Fibroblast of skin of right biceps (primary cell): ENCODE measurements at places on chromosomes 2 and 18.

DNA sequence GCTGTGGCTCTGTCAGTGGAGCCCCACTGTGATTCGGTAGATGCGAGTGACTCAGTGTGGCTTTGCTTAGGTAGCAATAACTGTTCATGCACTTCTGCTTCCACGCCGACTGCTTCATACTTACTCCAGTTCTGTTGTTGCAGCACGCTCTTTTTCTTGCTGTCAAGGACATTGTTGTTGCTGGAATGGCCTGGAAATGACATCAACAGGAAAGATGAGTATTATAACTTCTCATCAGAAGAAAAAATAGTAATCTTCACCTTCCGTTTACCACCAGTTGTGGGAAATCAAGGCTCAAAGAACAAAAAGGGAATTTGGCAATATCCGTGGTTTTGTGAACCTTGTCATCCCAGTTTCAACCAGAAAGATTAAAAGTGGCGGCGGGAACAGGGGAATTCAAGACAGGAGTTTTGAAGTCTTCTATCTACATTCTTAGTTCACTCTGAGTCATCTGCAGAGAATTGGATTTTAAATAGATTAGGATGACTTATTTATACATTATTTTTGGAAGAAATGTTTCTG lies 8.3 kb downstream of the TM4SF20 start:
- peak; percentile 91 for DNase-seq

DNA sequence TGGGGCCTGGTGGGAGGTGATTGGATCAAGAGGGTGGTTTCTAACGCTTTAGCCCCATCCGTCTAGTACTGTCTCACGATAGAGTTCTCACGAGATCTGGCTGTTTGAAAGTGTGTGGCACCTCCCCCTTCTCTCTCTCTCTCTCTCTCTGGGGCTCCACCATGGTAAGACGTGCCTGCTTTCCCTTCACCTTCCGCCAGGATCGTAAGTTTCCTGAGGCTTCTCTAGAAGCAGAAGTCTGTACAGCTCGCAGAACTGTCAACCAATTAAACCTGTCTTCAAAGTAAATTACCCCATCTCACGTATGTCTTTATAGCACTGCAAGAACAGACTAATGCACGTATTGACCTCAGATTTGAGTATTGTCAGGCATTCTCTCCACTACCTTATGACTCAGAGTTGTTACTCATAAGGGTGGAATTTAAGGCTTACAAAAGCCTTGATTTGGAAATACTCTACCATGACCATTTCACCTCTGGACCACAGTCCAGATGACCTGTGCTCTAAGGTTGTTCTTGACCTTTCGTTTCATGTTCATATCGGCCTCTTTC lies 99.5 kb upstream of the AGAP1 start:
- peak; percentile 75 for DNase-seq

GRCh38 chr18:8696749-8697211 lies 8.6 kb upstream of the MTCL1 start:
- peak; percentile 58 for DNase-seq

DNA sequence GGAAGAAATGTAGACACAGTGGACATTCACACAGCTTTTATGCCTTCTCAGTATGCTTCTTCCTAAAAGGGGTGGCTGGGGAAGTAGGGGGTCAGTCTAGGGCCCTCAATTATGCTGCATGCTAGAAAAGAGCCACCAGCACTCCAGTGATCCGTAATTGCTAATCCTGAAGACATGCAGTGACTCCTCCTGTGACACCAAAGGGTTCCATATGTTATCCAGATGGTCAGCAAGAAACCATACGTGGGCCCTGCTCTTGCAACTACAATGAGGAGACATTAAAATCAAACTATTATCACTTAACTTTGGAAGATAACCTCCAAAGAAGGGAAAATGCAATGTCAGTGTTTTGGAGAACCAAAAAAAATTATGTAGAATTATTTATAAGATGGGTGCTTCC lies 143.4 kb upstream of the LYPD1 start:
- DNase-seq: no peak

- DNase-seq: no peak
Observed at GRCh38 chr2:100855606-100856005, 35.7 kb downstream of the NPAS2 start.

GRCh38 chr2:58516695-58517094 lies 275.6 kb upstream of the FANCL start:
- no peak for DNase-seq

- peak; percentile 70 for DNase-seq
Observed at GRCh38 chr2:38592951-38593350, 9.8 kb downstream of the HNRNPLL start.
